NCI-H1417 treated with DMSO at 0.1 percent for 48 hours (cell line): ENCODE measurements at places on chromosomes 13 and 19.

DNA sequence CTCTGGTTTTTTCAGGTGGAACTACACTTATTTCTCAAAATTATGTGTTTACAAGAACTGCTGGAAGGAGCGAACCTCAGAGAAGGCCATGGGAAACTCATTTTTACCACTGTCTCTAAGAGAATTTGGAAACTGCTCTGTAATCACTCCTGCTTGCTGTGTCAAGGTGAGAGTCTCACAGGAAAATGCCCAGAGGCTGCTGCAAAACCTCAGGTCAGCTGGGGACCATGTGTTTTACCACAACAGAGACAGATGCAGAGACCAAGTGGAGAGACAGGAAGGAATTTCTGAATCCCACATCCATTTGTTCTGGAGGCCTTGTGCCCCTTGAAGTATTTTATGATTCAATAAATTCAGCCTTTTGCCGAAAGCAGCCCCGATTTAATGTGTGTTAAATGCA lies 743.8 kb upstream of the SLC10A2 start:
- no peak for DNase-seq

DNA sequence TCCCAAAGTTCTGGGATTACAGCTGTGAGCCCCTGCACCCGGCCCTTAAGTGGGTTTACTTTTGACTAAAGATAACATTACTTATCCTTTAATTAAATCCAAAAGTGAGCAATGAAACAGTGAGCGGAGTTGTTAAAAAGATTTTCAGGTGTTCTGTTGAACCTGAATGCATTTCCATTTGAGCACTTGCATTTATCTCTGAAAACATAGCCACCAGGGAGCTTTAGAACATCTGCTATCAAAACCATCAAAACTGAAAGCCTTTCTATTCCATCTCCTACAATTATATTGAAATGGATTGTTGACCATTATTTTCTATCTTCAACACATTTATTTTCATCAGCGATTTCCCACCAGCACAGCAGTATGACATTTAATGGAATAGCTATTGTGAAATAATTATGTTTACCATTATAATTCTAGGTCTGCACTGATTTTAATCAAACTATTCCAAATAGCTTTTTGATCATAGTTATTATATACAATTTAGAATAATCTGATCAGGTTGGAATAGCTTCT lies 269.0 kb downstream of the FGF14 start:
- peak; percentile 99 for DNase-seq

GRCh38 chr19:40576151-40576584 lies 505 bp upstream of the SHKBP1 start:
- DNase-seq = no peak

- DNase-seq = no peak
These were observed 500 bp downstream of the SMIM24 start for GRCh38 chr19:3479834-3480215.

GRCh38 chr19:55667958-55668357 lies 7.1 kb upstream of the EPN1 start:
- DNase-seq = no peak

GRCh38 chr19:53086949-53087348 lies 16.3 kb downstream of the ZNF160 start:
- no peak for DNase-seq

GRCh38 chr13:46182491-46182877 lies 507 bp upstream of the LCP1 start:
- DNase-seq = no peak

DNA sequence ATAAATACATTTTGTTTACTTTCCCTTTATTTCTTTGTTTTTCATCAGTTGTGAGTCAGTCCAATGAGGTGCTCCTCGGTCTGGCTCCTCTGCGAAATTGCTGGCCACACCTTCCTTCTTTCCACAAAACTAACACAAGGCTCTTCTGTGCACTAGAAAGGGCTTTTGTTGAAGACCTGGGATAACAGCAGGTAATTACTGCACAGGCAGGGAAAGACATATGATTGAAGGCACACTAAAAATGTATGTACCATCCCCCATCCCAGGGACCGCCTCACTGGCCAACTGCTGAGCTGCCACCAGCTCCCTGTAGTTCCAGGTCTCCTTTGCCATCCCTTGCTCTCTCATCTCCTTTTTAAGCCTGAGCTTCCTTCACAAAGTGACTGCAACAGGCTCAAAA lies 180.5 kb downstream of the EFNB2 start:
- DNase-seq = peak; percentile 64

DNA sequence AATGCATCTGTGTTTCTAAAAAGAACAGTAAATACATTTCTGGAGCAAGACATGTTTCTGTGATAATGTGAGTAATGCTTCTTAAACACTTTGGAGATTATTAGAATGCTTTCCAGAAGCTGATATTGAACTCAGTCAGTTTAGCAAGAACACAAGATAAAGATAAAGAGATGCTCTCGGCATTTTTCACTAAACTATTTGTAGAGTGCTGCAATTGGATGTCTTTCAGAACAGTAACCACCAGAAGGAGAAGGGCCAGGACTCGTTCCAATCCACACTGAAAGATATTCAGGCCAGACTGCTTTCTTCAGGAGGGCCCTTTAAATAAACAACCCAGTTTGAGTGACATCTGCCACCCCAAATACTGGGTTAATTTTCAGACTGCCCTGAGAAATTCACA lies 456.0 kb downstream of the TBC1D4 start:
- DNase-seq = no peak

GRCh38 chr19:8302357-8302691 lies 5.8 kb downstream of the CD320 start:
- no peak for DNase-seq

DNA sequence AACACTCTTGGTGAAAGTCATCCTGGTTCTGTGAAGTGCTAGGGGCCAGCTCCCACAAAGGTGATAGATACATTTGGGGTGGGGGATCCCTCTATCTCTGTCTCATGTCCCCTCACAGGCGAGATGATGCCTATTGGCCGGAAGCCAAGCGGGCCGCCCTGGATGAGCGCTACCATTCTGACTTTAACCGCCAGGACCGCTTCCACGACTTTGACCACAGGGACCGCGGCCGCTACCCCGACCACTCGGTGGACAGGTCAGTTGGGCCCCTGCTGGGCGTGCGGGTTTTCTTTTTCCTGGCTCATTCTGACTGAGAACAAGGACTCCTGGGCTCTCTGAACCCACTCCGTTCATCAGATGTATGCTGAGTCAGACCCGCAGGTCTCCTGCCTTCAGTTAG lies 16.4 kb downstream of the MICOS13 start:
- no peak for DNase-seq
